Amygdala (tissue), 56 donors: ENCODE measurements at places on chromosomes 1 and 21.

GRCh38 chr1:203478986-203479385, 3.4 kb downstream of the PRELP start:
- no peak for DNase-seq

DNA sequence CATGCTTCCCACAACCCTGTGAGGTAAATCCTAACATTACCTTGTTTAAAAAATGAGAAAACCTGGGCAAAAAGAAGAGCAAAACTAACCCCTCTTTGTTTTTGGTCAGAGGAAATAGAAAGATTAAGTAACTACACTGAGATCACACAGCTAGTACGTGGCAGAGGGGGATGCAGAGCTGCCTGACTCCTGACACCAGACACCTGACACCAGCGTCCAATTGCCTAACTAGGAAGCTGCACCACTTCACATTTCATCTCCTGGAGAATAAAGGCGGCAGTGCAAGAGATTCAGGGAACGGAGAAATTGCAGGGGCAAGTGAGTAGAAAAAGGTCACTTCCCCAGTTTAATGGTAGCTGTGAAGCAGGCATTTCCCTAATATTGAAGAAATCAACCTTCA, 229.3 kb upstream of the PTBP2 start:
- DNase-seq = no peak

DNA sequence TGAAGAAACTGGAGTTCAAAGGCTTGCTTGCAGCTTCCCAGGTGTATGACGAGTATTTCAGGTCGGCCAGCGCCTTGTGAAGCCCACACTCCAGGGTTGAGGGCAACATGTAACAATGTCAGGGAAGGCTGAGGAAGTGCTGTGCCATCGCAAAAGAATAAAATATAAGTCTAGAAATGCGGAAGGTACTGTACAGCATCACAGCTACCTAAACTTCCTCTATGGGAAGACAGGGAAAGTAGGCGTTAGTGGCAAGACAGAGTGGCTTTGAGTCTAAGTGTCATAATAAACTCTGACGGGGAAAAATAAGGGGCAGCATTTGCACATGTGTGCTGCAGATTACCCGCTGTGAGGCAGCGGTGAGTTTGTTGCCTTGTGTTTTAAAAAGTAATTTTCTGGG, 28.9 kb downstream of the DOP1B start:
- no peak for DNase-seq

- no peak for DNase-seq
These were observed 21.0 kb downstream of the RAVER2 start for GRCh38 chr1:64765826-64766225.

DNA sequence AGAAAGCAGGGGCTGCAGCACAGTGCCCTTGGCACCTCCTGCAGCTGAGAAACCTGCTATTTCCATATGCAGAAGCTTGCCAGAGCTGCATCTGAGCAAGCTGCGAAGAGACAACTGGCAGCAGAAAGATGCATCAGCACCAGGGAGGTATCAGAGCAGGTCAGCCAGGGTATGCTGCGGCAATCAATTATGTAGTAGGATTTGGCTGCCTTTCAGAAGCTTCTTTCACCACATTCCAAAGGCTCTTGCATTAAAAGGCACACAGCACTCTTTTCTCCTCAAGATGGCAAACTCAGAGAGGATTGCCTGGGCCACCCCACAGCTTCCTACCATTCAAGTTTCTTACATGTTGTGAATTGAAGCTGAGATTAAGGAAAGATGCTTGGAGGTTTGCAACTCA, 47.6 kb upstream of the RAP1A start:
- no peak for DNase-seq

- no peak for DNase-seq
These were observed 306.2 kb downstream of the TTLL7 start for GRCh38 chr1:83692524-83693381.

DNA sequence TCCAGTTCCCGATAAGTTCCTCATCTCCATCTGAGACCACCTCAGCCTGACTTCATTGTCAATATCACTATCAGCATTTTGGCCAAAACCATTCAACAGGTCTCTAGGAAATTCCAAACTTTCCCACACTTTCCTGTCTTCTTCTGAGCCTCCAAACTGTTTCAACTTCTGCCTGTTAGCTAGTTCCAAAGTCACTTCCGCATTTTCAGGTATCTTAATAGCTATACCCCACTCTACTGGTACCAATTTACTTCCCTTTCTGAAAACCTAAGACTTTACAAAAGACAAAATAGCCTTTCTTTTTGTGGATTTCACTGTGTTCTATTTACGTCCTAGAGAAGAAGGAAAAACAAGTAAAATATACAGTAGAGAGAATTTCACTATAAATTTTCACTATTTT, 147.0 kb upstream of the FMN2 start:
- DNase-seq = no peak

DNA sequence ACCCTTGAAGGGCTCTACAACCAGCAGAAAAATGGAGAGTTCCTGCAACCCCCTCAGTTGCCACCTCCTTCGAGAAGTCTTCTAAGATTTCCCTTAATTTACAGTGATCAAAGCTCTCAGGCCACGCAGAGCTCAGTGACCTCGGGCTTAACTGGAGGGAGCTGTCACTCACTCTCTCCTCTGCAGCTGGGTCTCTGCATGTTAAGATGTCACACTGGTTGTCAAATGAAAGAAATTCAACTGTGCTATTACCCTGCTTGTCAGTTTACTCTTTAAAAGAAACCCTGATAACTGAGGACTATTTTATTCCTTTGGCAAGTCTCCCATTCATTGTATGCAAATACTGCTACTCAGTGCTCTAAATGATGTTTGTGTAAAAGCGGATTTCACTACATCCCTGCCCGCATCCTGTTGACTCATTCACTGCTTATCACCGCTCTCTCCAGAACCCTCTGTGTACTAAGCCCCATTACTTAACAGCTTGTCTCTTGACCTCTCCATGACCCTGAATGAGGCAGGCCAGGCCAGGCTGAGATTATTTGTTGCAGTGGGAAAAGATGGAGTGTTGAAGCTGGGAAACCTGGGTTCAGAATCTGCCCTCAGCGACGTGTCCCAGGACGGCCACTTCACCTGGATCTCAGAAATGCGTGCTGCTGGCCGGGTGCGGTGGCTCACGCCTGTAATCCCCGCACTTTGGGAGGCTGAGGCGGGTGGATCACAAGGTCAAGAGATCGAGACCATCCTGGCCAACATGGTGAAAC, 13.7 kb downstream of the DHRS3 start:
- DNase-seq = no peak

- no peak for DNase-seq
These were observed 45.1 kb downstream of the PDPN start for GRCh38 chr1:13628711-13629110.

GRCh38 chr1:51957618-51958017, 32.9 kb downstream of the RAB3B start:
- DNase-seq = no peak

DNA sequence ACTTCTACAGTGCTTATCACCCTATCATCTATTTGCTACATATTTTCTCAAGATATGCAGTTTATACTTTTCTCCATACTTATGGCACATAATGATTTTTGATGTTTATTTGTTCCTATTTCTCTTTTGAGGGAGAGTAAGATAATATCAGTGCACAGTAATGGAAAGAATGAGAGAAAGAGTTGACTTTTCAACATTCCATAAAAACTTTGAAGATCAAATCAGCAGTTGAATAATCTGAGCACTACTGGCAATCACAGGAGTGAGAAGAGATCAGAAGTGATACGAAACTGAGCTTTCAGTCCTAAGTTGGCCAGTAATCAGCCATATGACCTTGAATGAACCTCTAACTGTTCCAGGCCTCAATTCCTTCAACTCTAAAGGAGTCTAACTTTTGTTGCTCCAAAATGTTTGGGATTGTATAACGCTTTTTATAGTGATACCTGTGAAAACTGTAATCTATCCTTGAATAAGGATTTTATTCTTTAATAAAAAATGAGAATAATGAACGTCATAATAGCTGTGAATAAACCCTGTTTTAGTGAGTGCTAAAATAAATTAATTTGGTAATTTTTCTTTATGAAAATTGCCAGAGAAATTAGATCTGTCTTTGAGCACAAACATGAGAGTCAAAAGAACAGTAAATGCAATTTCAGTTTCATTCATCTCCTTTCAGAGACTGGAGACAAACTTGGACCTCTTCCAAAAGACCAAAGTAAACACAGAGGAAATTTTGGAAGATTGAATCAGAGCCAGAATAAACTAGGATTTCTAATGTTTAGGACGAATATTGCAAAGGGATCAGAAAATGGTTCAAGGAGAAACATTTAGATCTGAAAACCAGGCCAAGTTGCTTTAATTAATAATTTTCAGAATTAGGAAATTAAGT, 309.9 kb downstream of the ADGRL2 start:
- no peak for DNase-seq

DNA sequence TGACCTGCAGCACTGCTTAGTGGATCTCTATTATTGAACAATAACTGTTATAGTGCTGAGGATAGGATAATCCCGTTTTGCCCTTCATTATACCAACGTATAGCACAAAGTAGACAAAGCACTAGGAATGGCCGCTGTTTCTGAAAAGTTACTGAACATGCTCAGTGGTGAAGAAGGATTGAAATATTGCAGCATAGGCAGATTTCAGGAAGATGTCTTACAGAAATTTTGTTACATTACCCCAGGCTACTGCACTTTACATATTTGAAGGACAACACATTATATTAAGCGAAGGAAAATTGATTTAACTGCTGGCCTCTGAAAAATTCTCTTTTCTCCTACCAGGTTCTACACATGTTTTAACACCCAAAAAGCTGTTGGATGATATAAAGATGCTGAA, 48.5 kb downstream of the AKNAD1 start:
- no peak for DNase-seq

- DNase-seq = no peak
These were observed 86.8 kb downstream of the LRRC8C start for GRCh38 chr1:89719502-89720306.

DNA sequence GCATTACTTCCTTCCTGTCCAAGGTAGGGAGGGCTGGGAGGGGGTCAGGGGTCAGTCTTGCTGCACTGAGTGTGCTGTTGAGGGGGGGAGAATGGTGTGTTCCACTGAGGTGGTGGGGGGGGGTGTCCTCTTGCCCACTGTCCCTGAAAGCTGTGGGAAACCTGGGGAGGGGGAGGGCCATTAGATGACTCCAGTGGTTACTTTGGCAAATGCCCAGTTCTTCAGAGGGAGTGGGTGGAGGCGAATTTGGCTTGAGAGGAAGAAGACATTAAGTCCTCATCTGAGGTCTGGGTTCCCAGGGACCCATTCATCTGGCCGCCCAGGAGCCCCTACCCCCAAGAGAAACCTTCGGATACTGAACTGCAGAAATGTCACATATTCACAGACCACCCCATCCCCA, 36.2 kb downstream of the MEF2D start:
- no peak for DNase-seq

- DNase-seq = no peak
These were observed 108.2 kb downstream of the TGFBR3 start for GRCh38 chr1:91777630-91778300.

DNA sequence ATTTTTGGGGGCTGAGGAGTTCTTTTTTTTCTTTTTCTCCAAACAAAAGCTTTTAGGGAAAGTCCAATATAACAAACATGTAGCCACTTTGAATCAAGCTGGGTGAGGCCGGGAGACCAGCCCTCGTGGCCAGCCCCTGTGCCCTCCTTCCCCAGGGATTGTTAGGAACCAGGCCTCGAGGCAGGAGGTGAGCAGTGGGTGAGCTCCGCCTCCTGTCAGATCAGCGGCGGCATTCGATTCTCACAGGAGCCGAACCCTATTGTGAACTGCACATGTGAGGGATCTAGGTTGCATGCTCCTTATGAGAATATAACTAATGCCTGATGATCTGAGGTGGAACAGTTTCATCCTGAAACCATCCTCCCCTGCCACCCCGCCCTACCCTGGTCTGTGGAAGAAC, 41.8 kb upstream of the TTC22 start:
- DNase-seq = no peak

- DNase-seq = peak; percentile 64
These were observed 6.1 kb upstream of the IGSF8 start for GRCh38 chr1:160104486-160104885.

- no peak for DNase-seq
These were observed 5.4 kb downstream of the IGSF8 start for GRCh38 chr1:160093069-160093395.

GRCh38 chr1:180188684-180189175, 34.1 kb downstream of the QSOX1 start:
- DNase-seq = no peak

DNA sequence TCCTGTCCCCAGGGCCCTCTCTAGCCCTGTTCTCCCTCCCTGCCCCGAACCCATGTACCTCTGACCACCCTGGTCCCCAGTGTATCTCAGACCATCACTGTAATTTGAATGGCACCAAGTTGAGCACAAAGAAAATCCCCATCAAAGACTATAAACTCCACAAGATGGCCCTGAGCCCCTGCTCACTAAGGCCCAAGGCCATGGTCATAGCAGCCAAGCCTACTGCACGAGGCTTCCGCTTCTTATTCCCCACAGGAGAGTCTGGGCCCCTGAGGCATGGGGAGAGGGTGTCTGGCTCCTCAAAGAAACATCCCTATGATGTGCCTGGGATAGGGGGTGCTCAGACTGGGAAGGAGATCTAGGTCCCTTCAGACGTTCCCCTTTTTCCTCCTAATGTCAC, 4.5 kb downstream of the ZNF683 start:
- no peak for DNase-seq

GRCh38 chr1:93322349-93322748, 23.4 kb upstream of the DR1 start:
- no peak for DNase-seq

DNA sequence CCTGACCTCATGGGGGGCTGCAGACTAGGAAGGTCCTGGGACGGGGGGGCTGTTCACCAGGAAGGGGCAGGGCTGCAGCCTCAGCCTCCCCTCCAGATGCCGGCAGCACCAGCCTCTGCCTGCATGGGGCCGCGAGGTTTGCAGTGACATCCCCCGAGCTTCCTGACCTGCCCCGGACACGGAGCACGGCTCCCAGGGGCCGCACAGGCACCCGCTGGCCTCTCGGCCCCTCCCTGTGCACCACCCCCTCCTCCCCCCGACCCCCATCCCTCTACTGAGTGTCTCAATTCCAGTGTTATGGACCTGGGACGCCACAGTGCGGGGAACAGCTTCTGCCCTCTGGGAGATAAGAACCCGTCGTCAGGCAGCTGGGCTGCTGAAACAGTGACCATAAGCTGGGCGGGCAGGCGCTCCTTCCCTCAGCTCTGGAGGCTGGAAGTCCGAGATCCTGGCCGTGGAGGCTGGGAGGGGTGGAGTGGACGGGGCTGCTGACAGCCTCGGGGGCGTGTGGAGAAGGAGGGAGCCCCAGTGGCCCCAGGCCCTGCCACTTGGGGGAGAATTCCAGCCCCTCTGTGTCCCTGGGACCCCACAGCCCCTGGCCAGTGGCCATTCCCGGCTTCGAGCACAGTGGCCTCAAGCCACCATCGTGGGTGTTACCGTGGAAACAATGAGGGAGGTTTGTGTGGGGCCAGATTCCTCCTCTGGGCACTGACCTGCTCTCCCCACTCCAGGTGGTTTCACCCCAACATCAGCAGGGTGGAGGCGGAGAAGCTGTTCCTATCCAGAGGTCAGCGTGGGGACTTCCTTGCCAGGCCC, 11.6 kb downstream of the RNF223 start:
- no peak for DNase-seq

- DNase-seq = no peak
These were observed 26.4 kb upstream of the KAZN start for GRCh38 chr1:14571810-14572767.
